ENCODE measurements at places on chromosomes 3 and 15. TPM values are rescaled to one million over a fixed set of nuclear protein-coding genes. Genes with fewer than 3 reads are reported as not detected.

- H3K27ac ChIP-seq = no peak overlapping the region
- H3K4me1 ChIP-seq = no peaks in the 10 kb centered on the region
- DNase-seq = no peak
- peaks cover 22% of the 10 kb centered on the region for H3K27me3 ChIP-seq
- no peak overlapping the region for H3K4me3 ChIP-seq
Observed at GRCh38 chr3:128585974-128586373, 64.6 kb downstream of the RPN1 start.

RABL3 gene
- 20.4 TPM for polyA plus RNA-seq

GRCh38 chr3:175304404-175304803, 445.3 kb downstream of the NAALADL2 start:
- H3K36me3 ChIP-seq = no peaks in the 10 kb centered on the region
- peaks cover 2% of the 10 kb centered on the region for H3K4me1 ChIP-seq
- peak; percentile 0 for DNase-seq

DNA sequence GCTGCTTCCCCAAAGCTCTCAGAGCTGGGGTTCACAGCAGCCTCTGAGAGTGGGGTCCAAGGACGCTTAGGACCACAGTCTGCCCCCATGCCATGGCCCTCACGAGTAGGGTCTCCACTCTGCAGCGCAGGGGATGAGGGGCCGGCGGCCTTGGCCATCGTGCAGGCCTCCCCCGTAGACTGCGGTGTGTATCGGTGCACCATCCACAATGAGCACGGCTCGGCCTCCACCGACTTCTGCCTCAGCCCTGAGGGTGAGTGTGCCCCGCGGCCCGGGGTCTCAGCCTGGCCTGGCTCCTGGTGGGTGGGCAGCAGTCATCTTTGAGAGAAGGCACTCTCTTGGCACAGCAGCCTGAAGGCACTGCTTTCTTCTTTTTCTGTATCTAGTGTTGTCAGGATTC, 24.8 kb upstream of the SLC28A1 start:
- no peak overlapping the region for H3K27ac ChIP-seq
- DNase-seq = no peak
- H3K27me3 ChIP-seq = no peaks in the 10 kb centered on the region
- no peak overlapping the region for H3K4me3 ChIP-seq

GRCh38 chr3:115503394-115503793, 119.9 kb upstream of the GAP43 start:
- H3K4me3 ChIP-seq = no peak overlapping the region
- no peaks in the 10 kb centered on the region for H3K36me3 ChIP-seq
- no peak for DNase-seq

CD96 gene
- polyA plus RNA-seq = 4.1 TPM

DNA sequence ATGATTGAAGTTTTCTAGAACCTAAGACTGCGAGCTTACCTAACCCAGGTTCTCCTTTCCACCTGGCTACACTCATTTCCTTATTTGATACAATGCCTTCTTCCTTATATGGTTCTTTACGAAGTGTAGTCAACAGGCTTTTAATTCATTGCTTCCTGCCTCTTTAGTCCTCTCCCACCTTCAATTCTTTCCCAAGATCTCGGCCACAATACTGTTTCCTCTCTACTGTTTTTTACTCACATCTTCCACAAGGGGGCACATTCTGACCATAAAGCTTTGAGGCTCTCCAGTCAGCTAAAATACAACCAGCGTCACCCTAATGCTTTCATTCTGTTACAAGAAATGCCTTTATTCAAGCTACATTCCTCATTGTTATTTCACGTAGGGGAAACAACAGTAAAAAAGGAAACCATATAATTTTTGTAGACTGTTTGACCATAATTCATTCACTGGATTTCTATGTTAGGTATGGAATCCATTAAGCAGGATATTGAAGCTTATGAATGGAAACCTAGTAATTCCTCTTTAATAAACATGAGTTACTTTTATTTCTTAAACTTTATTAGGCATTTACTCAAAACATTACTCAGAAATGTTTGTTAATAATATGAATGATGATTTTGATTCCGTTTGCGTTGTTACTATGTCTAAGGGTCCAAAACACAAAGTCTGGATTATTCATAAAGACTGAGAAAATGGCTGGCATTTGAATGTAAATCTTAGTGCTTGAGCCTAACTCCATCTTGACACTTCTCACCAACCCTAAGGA, 29.5 kb upstream of the VEPH1 start:
- H3K27me3 ChIP-seq = no peaks in the 10 kb centered on the region
- DNase-seq = peak; percentile 45
- no peak overlapping the region for H3K4me3 ChIP-seq
- no peaks in the 10 kb centered on the region for H3K36me3 ChIP-seq
- H3K4me1 ChIP-seq = no peaks in the 10 kb centered on the region

DNA sequence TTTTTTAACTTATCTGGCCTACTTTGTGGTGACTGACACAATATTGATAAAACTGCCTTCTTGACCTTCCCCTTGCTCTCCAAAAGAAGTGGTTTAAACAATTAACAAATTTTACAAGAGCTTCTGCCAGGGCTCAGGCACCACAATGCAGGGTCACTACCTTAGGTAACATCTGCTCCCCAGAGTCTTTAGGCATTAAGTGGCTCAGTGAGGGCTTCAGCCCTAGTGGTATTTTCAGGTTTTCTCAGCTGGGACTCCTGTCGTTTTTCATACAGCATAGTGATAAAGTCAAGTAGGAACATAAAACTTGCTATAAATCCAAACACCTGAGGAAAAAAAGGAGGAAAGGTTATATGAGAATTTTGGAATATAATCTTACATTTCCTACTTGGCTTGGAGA, 18.9 kb downstream of the CMTM6 start:
- H3K27me3 ChIP-seq = no peaks in the 10 kb centered on the region
- no peaks in the 10 kb centered on the region for H3K4me1 ChIP-seq
- H3K4me3 ChIP-seq = no peak overlapping the region

- no peaks in the 10 kb centered on the region for H3K27me3 ChIP-seq
- H3K36me3 ChIP-seq = no peaks in the 10 kb centered on the region
- H3K27ac ChIP-seq = peak overlapping the region; percentile 93
- no peak overlapping the region for H3K4me3 ChIP-seq
- H3K4me1 ChIP-seq = peaks cover 53% of the 10 kb centered on the region
Observed at GRCh38 chr3:46484911-46485778, 12.6 kb upstream of the RTP3 start.

FOXB1 gene
- polyA plus RNA-seq = 0.03 TPM

- no peaks in the 10 kb centered on the region for H3K27me3 ChIP-seq
- peak; percentile 89 for DNase-seq
- H3K4me3 ChIP-seq = peak within 1 kb of the TSS; percentile 39
- peaks cover 16% of the 10 kb centered on the region for H3K4me1 ChIP-seq
- peak within 1 kb of the TSS; percentile 73 for H3K27ac ChIP-seq
Observed at GRCh38 chr3:150972366-150973071, at the start of gene CLRN1. TSS of gene CLRN1 (minus strand) at chr3:150972727. CDS start at chr3:150972708, 19 bp downstream.

TGM4 gene
- 0.04 TPM for polyA plus RNA-seq

GPR176 gene
- polyA plus RNA-seq = 9.4 TPM

- H3K27me3 ChIP-seq = peaks cover 12% of the 10 kb centered on the region
- no peak for DNase-seq
- H3K36me3 ChIP-seq = no peaks in the 10 kb centered on the region
- H3K4me3 ChIP-seq = no peak overlapping the region
- H3K4me1 ChIP-seq = no peaks in the 10 kb centered on the region
- no peak overlapping the region for H3K27ac ChIP-seq
Observed at GRCh38 chr3:135895734-135896121, 69.8 kb upstream of the PPP2R3A start.
